ENCODE measurements at places on chromosomes 5 and 9. TPM values are rescaled to one million over a fixed set of nuclear protein-coding genes. Genes with fewer than 3 reads are reported as not detected.

- no peak for DNase-seq
Observed at GRCh38 chr5:96718635-96719077, 56.5 kb downstream of the CAST start.

GRCh38 chr5:102581011-102581410, 82.2 kb upstream of the SLCO6A1 start:
- DNase-seq = no peak

- no peak for DNase-seq
Observed at GRCh38 chr9:31776471-31776870, 608.0 kb upstream of the ACO1 start.

DNA sequence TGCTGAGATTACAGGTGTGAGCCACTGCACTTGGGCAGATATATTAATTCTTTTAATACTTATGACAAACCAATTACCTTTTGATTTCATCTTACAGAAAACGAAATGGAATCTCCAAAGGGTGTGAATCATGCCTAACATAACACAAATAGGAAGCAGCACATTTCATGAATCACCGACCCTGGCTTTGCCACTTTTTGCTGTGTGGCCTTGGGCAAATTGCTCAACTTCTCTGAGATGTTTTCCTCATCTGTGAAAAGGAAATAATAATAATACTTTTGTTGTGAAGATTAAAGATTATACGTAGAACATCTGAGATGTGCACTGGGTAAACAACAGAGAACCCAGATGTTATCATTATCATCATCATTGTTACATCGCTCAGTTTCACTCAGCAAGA, 50.7 kb upstream of the FREM1 start:
- DNase-seq = no peak

GRCh38 chr5:1800472-1801221, 560 bp upstream of the NDUFS6 start:
- peak; percentile 37 for DNase-seq

GRCh38 chr5:58925627-58926540, 343.0 kb downstream of the RAB3C start:
- DNase-seq = no peak

- DNase-seq = no peak
Observed at GRCh38 chr9:106716820-106717219, 146.1 kb upstream of the ZNF462 start.

DNA sequence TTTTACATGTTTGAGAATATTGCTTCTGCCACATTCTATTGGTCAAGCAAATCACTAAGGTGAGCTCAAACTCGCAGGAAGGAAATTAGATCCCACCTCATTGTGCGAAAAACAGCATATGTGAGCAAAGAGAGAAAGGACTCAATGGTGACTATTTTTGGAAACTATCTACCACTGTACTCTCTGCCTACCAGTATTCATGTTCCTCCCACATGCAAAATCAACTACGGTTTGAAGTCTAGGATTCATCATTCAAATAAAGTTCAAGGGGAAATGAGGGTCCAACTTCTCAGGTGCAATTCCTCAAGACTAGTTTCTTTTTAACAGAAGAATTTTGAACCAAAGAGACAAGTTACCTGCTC, 60.6 kb downstream of the FAM174A start:
- no peak for DNase-seq

DNA sequence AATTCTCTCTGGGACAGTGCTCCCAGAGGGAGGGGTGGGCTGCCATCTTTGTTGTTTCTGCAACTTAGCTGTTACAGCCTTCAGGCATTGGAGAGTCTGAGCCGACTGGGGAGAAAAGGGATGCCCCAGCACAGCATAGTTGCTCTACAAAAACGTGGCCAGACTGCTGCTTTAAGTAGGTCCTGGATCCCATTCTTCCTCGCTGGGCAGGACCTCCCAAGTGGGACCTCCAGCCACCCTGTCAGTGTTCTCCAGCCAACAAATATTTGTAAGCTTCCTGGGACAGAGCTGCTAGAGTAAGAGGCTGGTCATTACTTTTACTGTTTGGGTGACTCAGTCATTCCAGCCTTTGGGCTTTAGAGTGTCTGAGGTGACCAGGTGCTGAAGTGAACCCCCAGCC, 292.7 kb upstream of the NREP start:
- no peak for DNase-seq

GRCh38 chr5:132083071-132083678, 9.6 kb downstream of the CSF2 start:
- DNase-seq = no peak

BAAT gene
- polyA plus RNA-seq = not detected

C9orf153 gene
- not detected for polyA plus RNA-seq

ZNG1E gene
- polyA plus RNA-seq = 33.2 TPM

PCDHGA11 gene
- polyA plus RNA-seq = not detected
